GM23248 (cell line): ENCODE measurements at places on chromosomes 2 and 18. TPM values are rescaled to one million over a fixed set of nuclear protein-coding genes. Genes with fewer than 3 reads are reported as not detected.
A peak's percentile ranks its signal among the peaks of the same experiment; 100 is the strongest.

Gene POTEI
- total RNA-seq, result not detected in 2 replicates

Gene SLC11A1
- not detected in 2 replicates for total RNA-seq

Gene KLHL14
- not detected in 2 replicates for total RNA-seq

Gene RBM44
- 0.11 and 2.8 TPM in 2 replicates for total RNA-seq

Gene CPO
- not detected in 2 replicates for total RNA-seq

Gene HAAO
- not detected in 2 replicates for total RNA-seq

Gene SH3BP4
- total RNA-seq, result 96.0 and 100 TPM in 2 replicates

Gene SERPINB7
- 12.2 and 18.6 TPM in 2 replicates for total RNA-seq

DNA sequence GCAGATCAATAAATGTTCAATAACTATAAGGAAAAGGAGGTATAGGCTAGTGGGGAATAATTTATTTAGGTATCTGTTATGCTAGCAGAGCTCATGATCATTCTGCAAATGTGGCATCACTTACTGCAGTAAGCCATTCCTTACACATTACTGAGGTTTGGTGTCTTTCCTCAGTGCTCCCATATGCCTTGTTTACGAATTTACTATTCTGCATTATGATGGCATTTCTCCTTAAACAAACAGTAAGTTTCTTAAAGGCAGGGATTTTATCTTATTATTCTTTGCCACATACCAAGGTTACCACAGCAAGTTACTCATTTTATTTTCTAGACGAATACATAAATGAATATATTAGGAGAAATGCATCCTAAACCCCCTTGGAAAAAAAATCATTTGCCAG lies 88.4 kb downstream of the DSEL start:
- DNase-seq, result peak; percentile 36

DNA sequence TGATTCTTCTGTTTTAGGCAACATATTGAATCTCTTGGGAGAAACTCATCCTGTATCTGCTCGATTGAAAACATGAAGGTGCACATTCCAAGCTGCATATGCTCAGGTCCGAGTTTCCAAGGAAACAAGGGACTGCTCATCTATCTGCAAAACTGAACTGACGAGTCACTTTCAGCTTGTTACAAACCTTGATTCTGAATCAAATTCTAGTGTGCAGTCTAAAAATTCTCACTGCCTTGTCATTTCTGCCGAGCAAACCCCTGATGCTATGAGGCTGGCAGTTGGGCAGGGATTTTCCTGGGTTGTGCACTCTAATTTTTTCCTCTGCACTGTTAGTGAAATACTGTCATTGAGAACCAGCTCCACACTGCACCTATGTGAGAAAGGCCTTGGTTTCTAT lies 101.3 kb upstream of the ETAA1 start:
- peak; percentile 19 for DNase-seq

GRCh38 chr2:55175254-55176093 lies 56.6 kb downstream of the CLHC1 start:
- peak; percentile 93 for DNase-seq

GRCh38 chr2:105394951-105395611 lies 3.8 kb downstream of the FHL2 start:
- peak; percentile 46 for DNase-seq

- no peak for DNase-seq
Measured at GRCh38 chr2:121746071-121746578, 9.3 kb upstream of the TSN start.

DNA sequence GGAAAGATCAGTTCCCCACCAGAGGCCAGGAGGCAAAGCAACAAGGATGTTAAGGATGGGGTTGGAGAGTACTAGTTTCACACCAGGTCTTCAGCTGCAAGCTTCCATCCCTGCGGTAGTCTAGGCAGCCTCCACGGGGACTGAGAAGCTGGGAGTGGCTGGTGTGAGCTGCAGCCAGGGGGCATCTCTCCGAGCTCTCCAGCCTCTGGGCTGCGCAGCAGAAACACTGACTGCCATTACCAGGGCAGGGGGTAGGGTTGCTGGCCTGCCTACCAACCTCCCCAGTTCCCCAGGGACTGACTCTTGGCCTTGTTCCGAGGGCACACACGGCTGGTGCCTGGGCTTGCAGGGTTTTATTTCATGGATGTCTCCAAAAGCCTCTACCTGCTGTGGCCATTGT lies 15.9 kb downstream of the GATA6 start:
- DNase-seq, result no peak

DNA sequence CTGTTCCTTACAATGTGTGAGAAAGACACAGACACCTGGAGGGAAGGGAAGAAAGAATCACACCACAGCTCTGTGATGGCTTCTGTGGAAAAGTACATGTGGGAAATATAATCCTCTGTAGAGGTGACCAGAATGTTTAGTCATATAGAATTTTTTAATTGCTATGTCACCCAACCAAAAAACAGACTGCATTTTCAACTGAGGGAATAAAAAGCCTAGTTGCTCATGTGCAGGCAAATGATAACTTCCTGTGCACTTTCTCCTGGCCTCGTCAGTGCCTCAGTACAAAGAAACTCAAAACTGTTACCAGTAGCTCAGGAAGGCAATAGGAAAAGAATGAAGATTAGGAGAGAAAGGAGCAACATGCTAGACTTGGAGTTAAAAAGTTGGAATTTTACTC lies 326.8 kb downstream of the OSR1 start:
- DNase-seq, result peak; percentile 32

DNA sequence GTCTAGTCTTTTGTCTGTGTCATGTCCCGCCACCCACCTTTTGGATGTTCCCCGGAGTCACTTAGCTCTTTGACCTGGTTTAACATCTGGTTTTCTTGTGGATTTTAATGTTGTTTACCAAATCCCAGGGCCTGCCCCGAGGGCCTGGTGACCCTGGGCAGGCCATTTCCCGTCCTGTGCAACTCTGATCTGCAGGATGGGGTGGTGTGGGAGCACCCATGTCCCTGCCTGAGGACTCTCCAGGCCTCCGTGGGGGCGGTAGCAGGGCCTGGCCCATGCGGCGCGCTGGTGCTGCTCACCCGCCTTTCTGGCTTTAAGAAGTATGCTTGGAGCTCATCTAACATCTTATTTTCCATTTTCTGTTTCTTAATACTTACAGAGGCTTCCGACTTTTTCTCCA lies 10.7 kb downstream of the RAMP1 start:
- DNase-seq, result no peak

DNA sequence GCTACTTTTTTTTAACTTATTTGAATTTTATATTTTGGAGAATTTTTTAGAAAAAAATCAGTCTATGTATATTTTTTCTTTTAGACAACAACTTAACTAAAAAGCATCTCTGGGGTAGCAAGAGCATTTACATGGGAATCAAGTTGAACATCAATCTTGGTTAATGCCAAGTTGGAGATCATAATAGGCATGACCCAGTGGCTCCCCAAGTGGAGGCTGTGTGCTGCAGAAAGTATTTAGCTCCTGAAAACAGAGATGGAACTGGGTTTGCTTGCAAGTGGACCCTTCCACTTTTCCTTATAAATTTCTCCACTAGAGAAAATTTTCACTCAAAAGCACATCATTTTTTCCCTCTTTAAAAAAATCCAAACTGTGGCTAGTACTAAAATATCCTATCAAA lies 23.9 kb upstream of the CAVIN2 start:
- no peak for DNase-seq

GRCh38 chr2:10864251-10864650 lies 47.5 kb upstream of the KCNF1 start:
- no peak for DNase-seq

DNA sequence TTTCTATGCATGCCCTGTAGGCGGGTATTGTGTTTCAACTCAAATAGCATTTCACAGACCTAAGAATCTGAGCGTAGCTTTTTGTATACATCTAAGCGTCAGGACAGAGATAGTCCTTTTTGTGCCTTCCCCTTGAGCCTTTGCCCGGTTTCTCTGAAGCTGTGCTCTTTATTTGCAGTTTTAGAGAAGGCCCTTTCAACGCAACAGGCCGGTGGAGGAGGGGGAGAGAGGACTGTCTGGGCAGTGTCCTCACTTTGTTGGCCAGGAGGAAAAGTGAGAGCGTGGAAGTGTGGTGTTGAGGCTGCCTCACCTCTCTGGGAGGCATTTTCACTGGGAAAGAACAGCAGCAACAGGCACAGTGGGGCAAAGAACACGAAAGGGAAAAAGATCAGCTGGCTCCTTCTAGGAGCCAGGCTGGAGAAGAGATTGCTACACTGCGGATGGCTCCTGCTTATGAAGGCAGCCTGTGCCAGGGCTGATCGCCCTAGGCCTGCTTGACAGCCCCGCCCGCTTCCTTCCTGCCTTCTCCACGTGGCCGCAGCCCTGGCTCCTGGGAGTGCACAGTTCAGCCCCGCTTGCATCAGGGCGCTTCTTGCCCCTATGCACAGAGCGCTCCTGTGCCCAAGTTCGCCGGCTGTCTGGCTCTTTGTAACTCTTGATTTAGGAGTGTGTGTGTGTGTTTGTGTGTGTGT lies 195.6 kb upstream of the POU3F3 start:
- peak; percentile 14 for DNase-seq

DNA sequence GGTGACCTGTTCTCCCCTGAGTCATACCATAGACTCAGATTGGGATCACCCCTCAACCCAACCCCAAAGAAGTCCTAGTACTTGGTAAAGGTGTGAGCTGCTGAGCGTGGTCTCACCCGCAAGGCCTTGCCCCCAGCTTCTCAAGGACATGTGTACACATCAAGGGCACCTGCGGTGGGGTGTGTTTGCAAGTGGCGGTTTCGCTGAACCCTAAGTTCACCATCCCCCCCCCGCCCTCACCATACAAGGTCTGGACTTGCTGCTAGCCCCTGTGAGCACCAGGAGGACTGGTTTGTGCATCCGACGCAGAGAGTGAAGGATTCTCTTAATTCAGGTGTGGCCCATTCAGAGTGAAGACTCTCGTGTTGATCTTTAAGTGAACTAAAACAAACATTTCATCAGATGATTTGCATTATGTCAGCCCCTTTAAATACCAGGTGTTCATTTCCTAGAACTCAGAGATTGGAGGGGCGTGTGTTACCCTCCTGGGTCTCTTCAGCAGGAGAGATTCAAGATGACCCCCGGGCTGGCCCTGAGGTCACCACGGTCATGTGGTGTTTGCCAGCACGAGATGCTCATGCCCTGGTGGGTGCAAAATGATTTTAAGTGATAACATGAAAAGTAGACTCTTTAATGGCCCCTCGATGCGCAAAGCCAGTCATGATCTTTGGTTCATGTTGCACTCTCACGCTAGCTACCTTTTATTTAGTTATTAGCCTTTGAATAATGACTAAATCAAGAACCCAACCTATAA lies 27.8 kb downstream of the MTERF4 start:
- DNase-seq, result no peak

- no peak for DNase-seq
Measured at GRCh38 chr18:1779587-1779986, 791.7 kb downstream of the METTL4 start.

- no peak for DNase-seq
Measured at GRCh38 chr2:231567159-231567558, 25.5 kb upstream of the TEX44 start.

DNA sequence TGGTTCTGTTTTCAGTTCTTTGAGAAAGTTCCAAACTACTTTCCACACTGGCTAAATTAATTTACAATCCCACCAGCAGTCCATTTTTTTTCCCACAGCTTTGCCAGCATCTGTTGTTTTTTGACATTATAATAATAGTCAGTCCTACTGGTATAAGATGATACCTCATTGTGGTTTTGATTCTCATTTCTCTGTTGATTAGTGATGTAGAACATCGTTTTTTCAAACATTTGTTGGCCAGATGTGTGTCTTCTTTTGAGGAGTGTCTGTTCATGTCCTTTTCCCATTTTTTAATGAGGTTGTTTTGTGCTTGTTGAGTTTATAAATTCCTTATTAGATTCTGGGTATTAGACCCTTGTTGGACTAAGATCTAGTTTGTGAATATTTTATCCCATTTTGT lies 376.8 kb upstream of the NT5C1B start:
- no peak for DNase-seq

- DNase-seq, result peak; percentile 72
Measured at GRCh38 chr2:170425281-170425751, 247.4 kb downstream of the MYO3B start.

GRCh38 chr2:191173206-191173605 lies 22.4 kb upstream of the STAT4 start:
- DNase-seq, result peak; percentile 16

DNA sequence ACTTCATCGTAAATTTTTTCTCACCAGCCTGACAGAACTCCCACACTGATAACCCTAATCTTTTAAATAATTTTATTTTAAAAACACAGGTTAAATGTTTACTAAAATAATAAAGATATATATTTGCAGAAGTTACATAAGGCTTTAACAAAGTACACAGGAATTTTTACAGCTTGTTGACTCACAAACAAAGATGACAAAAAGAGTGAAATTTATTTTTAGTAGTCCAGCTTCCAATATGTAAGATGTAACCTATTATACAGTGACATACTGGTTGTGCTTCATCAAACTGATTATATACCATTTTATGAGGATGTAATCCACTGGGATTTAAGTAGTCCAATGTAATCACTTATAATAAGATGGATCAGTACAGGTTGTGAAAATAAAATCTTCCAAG lies 348.9 kb upstream of the SLC39A10 start:
- no peak for DNase-seq

DNA sequence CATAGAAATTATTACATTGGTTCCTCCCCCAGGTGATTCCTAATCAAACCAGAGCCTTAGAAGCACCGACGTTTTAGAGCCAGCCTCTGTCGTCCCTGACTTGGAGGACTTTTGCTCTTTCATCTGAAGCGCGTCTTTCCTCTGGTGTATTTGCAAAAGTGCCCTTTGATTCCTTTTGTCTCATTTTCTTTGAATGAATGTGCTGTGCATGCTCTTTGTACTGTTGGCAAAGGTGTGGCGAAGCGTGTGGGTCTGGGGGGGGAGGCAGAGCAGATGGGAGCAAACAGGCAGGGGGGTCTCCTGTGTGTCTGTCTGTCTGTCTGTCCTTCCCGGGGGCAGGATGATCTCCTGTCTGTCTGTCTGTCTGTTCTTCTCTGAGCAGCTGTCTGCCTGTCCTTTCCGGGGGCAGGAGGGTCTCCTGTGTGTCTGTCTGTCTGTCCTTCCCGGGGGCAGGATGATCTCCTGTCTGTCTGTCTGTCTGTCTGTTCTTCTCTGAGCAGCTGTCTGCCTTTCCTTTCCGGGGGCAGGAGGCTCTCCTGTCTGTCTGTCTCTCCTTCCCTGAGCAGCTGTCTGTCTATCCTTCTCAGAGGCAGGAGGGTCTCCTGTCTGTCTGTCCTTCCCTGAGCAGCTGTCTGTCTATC lies 205.5 kb upstream of the MYT1L start:
- no peak for DNase-seq

- peak; percentile 1 for DNase-seq
Measured at GRCh38 chr2:104434318-104434792, 419.6 kb upstream of the POU3F3 start.

- DNase-seq, result no peak
Measured at GRCh38 chr2:186748354-186748753, 54.5 kb downstream of the FAM171B start.

DNA sequence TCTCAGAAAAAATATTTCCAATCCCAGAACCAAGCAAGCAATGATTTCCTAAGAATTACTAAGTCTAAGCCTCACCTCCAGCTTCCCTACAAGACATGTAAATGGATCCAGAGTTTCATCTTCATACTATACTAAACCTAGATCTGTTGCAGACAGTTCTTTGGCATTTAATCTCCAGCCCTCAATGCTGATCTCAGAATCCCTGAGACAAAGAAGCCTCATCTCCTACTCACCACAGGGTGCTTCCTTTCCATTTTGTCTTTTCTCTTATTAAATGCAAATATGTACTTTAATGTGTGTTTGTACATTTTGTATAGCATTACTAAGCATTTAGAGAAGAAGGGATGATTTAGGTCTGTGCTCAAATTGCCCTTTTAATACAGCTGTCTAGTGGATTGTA lies 954.9 kb downstream of the TDRD15 start:
- DNase-seq, result no peak

- no peak for DNase-seq
Measured at GRCh38 chr18:3293196-3293951, 31.4 kb downstream of the MYL12B start.

GRCh38 chr2:120283649-120284048 lies 31.0 kb downstream of the RALB start:
- no peak for DNase-seq
